ENCODE measurements at places on chromosomes 12 and 14.

GRCh38 chr12:45425426-45425825, 209.5 kb downstream of the ANO6 start:
- no peak for DNase-seq

- no peak for DNase-seq
Measured at GRCh38 chr12:93256256-93256969, 121.3 kb upstream of the NUDT4 start.

GRCh38 chr12:113641426-113642030, 169.9 kb upstream of the LHX5 start:
- no peak for DNase-seq

DNA sequence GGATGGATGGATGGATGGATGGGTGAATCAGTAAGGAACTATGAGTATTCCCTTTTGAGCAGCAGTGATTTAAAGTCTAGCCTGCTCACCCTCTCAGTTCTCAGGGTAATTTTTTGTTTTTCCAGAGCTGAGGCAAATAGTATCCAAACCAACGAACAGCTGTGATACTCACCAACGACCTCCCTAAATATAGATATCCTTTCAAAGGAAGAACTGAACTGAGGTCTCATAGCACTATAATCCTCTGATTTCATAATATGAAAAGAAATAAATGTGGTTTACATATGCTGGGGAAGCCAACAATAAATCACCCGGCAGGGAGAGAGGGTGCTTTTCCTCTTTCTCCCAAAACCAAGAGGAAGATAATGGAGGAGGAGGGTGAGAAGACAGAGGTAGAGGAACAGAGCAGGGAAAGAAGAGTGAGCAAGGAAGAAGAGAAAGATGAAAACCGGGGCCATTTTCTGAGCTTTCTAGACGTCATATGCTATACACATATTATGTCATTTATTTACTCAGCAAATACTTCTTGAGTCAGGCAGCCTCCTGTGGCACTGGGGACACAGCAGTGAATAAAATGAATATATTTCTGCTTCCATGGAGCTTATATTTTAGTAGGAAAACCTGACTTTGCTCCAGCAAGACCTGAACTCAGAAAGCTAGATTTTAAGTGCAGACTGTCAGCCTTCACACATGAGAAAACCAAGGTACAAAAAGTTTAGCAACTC, 710.7 kb upstream of the TBX3 start:
- no peak for DNase-seq

DNA sequence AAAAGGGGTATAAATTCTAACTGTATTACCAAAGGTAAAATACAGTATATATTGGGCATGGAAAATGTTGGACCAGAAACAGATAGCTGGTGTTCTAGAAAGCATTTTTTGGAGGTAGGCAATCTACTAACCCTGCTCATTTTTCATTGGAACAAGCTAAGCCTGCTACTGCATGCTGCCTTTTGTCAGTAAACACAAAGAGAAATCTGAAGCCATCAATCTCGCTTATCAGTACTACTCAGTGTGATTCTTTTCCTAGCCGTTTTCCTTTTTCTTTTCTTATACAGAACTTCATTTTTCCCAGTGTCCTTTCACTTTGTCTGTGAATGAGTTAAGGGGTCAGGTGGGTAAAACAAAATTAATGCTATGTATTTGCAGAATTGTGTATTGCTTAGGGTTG, 312.3 kb downstream of the NPAS3 start:
- DNase-seq = no peak

DNA sequence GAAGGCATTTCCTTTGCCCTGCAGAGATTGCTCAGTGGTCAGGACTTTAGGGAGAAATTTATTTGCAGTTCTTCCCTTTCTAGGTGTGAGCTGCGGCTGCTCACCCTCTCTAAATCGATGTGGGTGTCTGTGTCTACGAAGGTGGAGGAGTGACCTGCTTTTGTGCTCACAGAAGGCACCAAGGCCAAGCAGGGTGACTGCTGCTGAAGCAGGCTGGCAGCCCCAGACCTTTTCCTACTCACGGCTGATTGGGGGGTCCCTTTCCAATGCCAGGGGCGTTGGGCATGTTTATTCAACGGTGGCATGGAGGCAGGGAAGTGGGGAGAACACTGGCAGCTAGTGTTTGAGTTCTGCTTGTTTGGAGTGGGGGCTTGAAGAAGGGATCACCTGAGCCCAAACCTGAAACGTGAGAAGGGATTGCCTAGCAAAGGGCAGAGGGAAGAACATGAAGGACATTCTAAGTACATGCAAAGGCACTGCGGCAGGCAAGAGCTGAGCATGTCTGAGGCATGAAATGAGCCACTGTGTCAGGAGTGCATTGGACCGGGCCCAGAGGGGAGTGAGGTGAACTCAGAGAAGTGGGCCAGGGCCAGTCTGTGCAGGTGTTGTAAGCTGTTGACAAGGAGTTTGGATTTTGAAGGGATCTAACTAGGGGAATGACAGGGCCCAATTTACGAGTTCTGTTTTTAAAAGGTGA, 56.3 kb downstream of the CACNA1C start:
- no peak for DNase-seq

DNA sequence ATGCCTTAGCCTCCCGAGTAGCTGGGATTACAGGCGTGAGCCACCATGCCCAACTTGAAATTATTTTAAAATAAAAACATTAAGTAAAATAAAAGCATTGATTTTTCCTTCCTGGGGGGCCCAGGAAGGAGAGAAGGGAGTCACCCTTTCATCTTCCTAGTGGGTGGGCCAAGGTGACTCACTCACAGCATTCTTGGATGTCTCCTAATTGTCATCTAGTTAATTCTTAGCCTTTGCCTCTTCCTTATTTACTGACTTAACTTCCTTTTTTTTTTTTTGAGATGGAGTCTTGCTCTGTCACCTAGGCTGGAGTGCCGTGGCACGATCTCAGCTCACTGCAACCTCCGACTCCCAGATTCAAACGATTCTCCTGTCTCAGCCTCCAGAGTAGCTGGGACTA, 29.2 kb downstream of the TMEM120B start:
- no peak for DNase-seq

- no peak for DNase-seq
Measured at GRCh38 chr14:103550451-103551337, 11.8 kb downstream of the BAG5 start.

DNA sequence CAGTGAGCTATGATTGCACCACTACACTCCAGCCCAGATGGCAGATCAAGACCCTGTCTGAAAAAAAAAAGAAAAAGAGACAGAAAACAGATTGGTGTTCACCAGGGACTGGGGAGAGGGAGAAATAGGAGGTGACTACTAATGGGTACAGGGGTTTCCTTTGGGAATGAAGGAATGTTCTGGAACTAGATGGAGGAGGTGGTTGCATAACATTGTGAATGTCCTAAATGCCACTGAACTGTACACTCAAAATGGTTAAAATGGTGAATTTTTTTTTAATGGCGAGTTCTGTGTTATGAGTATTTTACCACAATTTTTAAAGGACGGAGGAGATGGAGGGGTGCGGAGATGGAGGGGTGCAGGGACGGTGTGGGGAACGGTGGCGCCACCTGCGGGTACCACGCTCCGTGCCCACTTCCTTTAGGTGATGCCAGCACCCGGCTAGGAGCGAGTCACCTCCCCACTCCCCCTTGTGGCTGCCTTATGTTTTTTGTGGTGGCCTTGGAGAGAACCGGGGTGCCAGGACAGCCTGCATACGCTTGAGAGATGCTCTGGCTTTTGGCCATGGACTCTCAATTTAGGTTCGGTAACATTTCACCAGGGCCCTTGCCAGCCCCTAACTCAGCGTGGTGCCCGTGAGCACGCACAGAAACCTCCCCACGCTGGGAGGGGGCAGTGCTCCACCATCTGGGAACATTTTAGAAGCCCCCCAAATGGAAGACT, 16.1 kb downstream of the UBC start:
- DNase-seq = no peak

DNA sequence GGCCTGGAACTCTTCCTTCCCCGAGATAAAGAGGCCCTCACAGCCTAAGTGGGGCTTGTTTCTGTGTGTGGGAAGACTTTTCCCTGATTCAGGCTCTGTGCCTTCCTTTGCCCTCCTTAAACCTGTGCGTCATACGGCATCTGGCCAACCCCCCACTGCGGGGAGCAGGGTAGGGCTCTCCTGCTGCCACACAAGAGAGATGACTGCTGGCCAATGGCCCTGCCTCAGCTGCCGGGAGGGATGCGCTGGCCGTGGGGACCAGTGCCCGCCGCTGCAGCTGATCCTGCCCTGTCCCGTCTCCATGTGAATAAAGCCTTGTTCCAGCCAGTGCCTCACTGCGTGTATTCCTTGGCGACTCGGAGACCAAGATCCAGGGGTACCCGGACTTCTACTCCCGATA, 42.5 kb upstream of the BEGAIN start:
- DNase-seq = no peak

DNA sequence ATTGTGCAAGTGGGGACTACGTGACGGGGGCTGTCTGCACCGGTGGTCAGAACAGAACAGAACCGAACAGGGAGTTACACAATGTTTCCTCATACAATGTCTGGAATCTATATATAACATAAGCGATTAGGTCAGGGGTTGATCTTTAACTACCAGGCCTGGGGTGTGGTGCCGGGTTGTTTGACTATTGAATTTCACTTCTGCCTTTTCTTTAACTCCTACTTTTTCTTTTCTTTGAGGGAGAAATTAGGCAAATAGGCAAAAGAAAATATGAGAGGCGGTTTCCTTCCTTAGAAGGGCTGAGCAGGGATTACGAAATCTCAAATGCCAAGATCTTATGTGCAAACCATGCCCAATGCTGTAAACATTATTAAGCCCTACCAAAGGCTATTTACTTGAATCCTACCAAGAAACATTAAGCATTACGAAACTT, 140.3 kb downstream of the SLC38A6 start:
- DNase-seq = no peak

GRCh38 chr12:97701901-97702300, 239.3 kb downstream of the RMST start:
- peak; percentile 5 for DNase-seq

GRCh38 chr12:94712815-94713515, 62.6 kb upstream of the TMCC3 start:
- peak; percentile 69 for DNase-seq

GRCh38 chr12:122834104-122834920, 945 bp upstream of the HIP1R start:
- peak; percentile 88 for DNase-seq

GRCh38 chr12:2930865-2931264, 28.3 kb upstream of the TEAD4 start:
- peak; percentile 28 for DNase-seq

GRCh38 chr14:22178333-22178839, 410.6 kb downstream of the DAD1 start:
- no peak for DNase-seq

- DNase-seq = no peak
Measured at GRCh38 chr12:80156306-80156705, 57.0 kb downstream of the OTOGL start.

All from ELF-1 (cell line).